ENCODE measurements at places on chromosomes 11 and 22. TPM values are rescaled to one million over a fixed set of nuclear protein-coding genes. Genes with fewer than 3 reads are reported as not detected.

Gene KDELR3
- total RNA-seq: 125 TPM

Gene PPFIBP2
- 18.1 TPM for total RNA-seq

Gene CCDC89
- total RNA-seq: 6.0 TPM

Gene PLAAT5
- not detected for total RNA-seq

Gene ADAMTS15
- 47.6 TPM for total RNA-seq

Gene TMEM45B
- 0.13 TPM for total RNA-seq

Gene MRGPRX3
- total RNA-seq: not detected

Gene HTR3A
- not detected for total RNA-seq

Gene BTG4
- total RNA-seq: not detected

Gene CYB5R2
- total RNA-seq: 4.6 TPM

Gene ANKK1
- total RNA-seq: 0.06 TPM
